ENCODE measurements at places on chromosomes 4 and X.

GRCh38 chr4:87103691-87104187, 116.7 kb downstream of the KLHL8 start:
- H3K27me3 ChIP-seq: no peaks in the 10 kb centered on the region
- peaks cover 24% of the 10 kb centered on the region for H3K4me1 ChIP-seq
- no peak for DNase-seq
- no peak overlapping the region for H3K4me3 ChIP-seq
- no peak overlapping the region for H3K27ac ChIP-seq

DNA sequence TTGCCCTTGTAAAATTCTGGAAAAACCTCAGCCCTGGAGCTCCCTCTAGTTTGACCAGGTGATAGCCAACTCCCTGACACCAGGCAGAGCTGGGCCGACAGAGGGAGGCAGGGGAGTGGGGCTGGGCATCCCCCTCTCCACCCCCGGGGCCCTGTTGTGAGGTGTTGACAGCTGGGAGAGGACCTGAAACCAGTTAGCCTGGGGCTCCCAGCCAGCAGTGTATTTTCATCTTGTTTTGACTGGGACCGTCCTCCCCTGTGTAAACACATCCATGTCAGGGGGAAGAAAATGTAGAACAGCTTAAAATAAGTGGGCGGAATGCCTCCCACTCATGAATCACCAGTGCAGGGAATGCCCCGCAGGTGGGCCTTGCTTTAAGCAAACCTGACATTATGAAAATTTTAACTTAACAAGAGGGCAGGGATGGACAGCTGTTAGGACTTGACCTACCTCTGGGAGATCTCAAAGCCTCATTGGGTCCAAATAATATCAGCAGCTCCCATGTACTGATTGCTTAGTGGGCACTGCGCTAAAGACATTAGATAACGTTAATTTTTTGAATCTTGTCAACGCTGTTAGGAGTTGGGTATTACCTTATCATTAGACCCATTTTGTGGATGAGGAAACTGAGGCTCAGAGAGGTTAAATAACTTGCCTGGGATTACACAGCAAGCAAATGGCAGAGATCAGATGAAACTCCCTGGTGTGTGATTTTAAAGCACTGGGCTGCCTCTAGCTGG, 45.9 kb downstream of the TSC22D3 start:
- H3K36me3 ChIP-seq: no peaks in the 10 kb centered on the region
- H3K4me3 ChIP-seq: no peak overlapping the region
- H3K27ac ChIP-seq: no peak overlapping the region
- H3K4me1 ChIP-seq: no peaks in the 10 kb centered on the region

GRCh38 chr4:75545526-75545925, 10.3 kb upstream of the ODAPH start:
- no peak for DNase-seq
- no peak overlapping the region for H3K4me3 ChIP-seq
- H3K27ac ChIP-seq: no peak overlapping the region
- H3K36me3 ChIP-seq: no peaks in the 10 kb centered on the region
- H3K4me1 ChIP-seq: no peaks in the 10 kb centered on the region
- no peaks in the 10 kb centered on the region for H3K27me3 ChIP-seq

- no peaks in the 10 kb centered on the region for H3K36me3 ChIP-seq
- H3K4me1 ChIP-seq: no peaks in the 10 kb centered on the region
- H3K27ac ChIP-seq: no peak overlapping the region
- no peak for DNase-seq
- H3K4me3 ChIP-seq: no peak overlapping the region
Measured at GRCh38 chrX:147699061-147699460, 212.7 kb upstream of the FMR1 start.

- H3K4me1 ChIP-seq: no peaks in the 10 kb centered on the region
- H3K4me3 ChIP-seq: no peak overlapping the region
- no peak for DNase-seq
- no peak overlapping the region for H3K27ac ChIP-seq
- H3K27me3 ChIP-seq: no peaks in the 10 kb centered on the region
- H3K36me3 ChIP-seq: no peaks in the 10 kb centered on the region
Measured at GRCh38 chr4:111228396-111228795, 605.5 kb upstream of the PITX2 start.

DNA sequence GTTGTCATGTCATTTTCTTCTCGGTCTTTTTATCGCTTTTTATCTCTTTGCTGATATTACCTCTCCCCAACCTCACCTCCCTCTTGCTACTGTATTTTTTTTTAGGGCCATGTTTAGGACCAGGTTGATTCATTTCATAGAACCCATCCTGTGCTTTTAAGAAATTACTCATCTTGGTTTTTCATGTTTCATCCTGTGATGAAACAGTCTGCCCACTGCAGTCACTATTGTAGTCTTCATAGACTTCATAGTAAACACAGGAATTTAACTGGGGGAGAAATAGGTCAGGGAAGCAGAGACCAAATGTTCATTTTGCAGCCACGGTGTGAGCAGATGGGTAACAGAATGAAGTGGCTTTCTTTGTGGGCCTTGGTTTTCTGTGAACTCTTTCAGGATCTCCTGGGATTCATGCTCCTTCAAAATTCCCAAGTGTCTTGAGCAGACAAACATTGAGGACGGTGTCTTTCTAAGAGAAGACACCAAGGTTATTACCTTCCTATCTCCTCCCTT, 161.8 kb downstream of the NAA11 start:
- no peak overlapping the region for H3K27ac ChIP-seq
- H3K4me3 ChIP-seq: no peak overlapping the region
- no peaks in the 10 kb centered on the region for H3K27me3 ChIP-seq

DNA sequence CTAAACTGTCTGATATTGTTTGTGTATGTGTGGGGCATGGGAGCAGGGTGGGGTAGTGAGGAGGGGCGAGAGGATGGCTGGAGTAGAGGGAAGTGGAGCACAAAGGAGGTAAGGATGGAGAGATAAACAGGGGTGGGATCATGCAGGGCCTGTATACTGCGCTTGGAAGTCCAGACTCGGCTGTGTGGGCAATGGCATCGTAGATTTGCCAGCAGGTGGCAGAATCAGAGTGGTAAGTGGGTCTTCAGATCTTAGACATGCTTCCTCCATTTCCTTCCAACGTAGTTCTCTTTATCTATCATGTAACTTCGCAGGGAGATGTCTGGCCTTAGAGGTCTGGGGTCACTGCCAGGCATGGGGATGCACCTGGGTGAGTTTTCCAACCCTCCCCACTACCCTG, 155.5 kb downstream of the PDGFRA start:
- H3K27me3 ChIP-seq: peaks cover 1% of the 10 kb centered on the region
- H3K36me3 ChIP-seq: no peaks in the 10 kb centered on the region
- H3K4me1 ChIP-seq: no peaks in the 10 kb centered on the region
- DNase-seq: no peak
- H3K27ac ChIP-seq: no peak overlapping the region

DNA sequence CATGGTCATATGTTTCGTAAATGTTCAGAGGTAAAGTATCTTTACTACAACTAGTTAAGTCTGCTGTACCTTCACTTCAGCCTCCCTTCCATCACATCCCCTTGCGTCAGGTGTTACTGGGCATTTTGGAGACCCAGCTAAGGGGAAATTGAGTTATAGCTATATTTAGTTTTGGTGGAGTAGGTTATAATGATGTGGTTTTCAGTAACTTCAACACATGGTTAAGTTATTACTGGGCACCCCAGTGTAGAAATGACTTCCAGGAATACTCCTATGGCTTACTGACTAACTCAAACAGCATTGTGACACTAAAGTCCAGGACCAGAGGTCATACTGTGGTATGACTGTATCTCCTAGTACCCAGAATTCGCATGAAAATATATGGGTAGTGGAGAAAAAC, 23.4 kb upstream of the ACSL1 start:
- H3K27me3 ChIP-seq: peaks cover 2% of the 10 kb centered on the region
- no peaks in the 10 kb centered on the region for H3K36me3 ChIP-seq
- peaks cover 27% of the 10 kb centered on the region for H3K4me1 ChIP-seq

DNA sequence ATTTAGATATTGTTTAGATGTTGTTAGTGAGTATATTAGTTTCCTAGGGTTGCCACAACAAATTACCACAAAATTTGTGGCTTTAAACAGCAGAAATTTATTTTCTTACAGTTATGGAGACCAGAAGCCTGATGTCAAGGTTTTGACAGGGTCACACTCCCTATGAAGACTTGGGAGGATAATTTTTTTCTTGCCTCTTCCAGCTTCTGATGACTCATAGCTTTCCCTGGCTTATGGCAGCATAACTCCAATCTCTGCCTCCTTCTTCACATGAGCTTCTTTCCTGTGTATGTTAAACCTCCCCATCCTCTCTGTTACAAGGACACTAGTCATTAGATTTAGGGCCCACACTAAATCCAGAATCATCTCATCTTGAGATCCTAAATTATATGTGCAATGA, 20.9 kb upstream of the RAB40A start:
- DNase-seq: no peak
- H3K4me1 ChIP-seq: no peaks in the 10 kb centered on the region
- no peak overlapping the region for H3K4me3 ChIP-seq

DNA sequence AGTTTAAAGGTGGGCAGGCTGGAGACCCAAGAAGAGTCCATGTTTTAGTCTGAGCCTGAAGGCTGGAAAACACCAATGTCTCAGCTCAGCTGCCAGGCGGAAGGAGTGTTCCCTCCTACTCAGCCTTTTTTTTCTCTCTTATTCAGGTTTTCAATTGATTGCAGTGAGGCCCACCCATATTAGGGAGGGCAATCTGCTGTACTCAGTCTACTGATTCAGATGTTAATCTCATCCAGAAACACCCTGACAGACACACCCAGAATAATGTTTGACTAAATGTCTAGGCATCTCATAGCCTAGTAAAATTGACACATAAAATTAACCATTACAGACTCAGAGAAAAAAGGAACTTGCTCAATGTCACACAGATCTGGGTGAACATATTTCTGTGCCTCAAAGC, 347.1 kb downstream of the GBA3 start:
- no peaks in the 10 kb centered on the region for H3K36me3 ChIP-seq
- H3K4me1 ChIP-seq: no peaks in the 10 kb centered on the region
- no peak overlapping the region for H3K4me3 ChIP-seq

GRCh38 chr4:80151981-80152380, 45.3 kb upstream of the PRDM8 start:
- DNase-seq: no peak
- H3K27me3 ChIP-seq: peaks cover 4% of the 10 kb centered on the region

DNA sequence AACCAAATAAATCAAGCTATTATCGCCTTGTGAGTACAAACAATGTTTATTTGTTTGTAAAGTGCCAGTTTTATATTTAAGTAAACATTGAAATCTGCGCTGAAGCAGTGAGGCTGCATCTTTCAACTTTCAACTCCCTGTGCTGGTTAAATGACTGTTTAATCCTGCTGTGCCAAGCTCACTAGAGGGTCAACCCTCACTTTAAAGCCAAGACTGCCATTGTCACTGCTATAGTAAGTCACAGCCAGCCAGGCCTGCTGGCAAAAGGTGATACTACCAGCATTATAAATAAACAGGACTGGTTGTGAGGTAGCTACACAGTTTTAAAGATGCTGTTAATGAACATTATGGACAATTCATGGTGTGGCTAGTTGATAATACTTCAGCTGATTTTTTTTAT, 34.6 kb downstream of the EFHC2 start:
- H3K4me1 ChIP-seq: peaks cover under 1% of the 10 kb centered on the region
- H3K4me3 ChIP-seq: no peak overlapping the region
- H3K36me3 ChIP-seq: no peaks in the 10 kb centered on the region
- no peak overlapping the region for H3K27ac ChIP-seq
